Vagina (tissue), 2 donors: ENCODE measurements at places on chromosomes 2 and 18. TPM values are rescaled to one million over a fixed set of nuclear protein-coding genes. Genes with fewer than 3 reads are reported as not detected.

CHRND gene
- not detected for total RNA-seq

C1D gene
- total RNA-seq: 21.9 TPM

RESP18 gene
- total RNA-seq: not detected

OTX1 gene
- total RNA-seq: not detected

PDE1A gene
- total RNA-seq: 14.5 TPM

DSC1 gene
- 0.49 TPM for total RNA-seq

SLC14A1 gene
- total RNA-seq: 3.4 TPM

CD8B2 gene
- total RNA-seq: 0.74 TPM

GCG gene
- total RNA-seq: not detected

DUSP2 gene
- 14.0 TPM for total RNA-seq

SKOR2 gene
- not detected for total RNA-seq

DNA sequence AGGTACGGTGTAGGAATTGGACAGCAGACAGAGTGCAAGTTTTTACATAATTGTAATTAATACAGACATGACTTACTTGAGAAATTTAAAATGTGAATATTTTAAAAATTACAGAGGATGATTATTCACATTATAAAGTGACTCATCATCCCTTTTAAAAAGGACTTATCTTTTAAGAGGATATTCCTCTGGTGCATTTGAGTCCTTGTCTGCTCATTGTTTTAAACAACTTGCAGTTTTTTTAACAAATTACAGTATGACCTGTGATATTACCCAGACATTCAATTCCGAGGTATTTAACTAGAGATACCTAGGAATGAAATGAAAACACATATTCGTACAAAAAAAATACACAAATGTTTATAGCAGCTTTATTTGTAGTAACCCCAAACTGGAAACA lies 38.0 kb downstream of the SPTBN1 start:
- H3K36me3 ChIP-seq: no peaks in the 10 kb centered on the region
- peaks cover 48% of the 10 kb centered on the region for H3K4me1 ChIP-seq
- H3K27me3 ChIP-seq: no peaks in the 10 kb centered on the region
- H3K4me3 ChIP-seq: no peak overlapping the region
- no peak for DNase-seq
- no peak overlapping the region for H3K27ac ChIP-seq

GRCh38 chr2:133063775-133064174 lies 393.8 kb upstream of the LYPD1 start:
- no peaks in the 10 kb centered on the region for H3K36me3 ChIP-seq
- no peak overlapping the region for H3K27ac ChIP-seq
- no peaks in the 10 kb centered on the region for H3K27me3 ChIP-seq
- H3K4me3 ChIP-seq: no peak overlapping the region
- H3K4me1 ChIP-seq: no peaks in the 10 kb centered on the region
- DNase-seq: no peak

GRCh38 chr2:9462886-9463697 lies 11.3 kb upstream of the IAH1 start:
- H3K36me3 ChIP-seq: peaks cover 17% of the 10 kb centered on the region
- DNase-seq: no peak
- no peak overlapping the region for H3K4me3 ChIP-seq
- H3K27ac ChIP-seq: no peak overlapping the region

DNA sequence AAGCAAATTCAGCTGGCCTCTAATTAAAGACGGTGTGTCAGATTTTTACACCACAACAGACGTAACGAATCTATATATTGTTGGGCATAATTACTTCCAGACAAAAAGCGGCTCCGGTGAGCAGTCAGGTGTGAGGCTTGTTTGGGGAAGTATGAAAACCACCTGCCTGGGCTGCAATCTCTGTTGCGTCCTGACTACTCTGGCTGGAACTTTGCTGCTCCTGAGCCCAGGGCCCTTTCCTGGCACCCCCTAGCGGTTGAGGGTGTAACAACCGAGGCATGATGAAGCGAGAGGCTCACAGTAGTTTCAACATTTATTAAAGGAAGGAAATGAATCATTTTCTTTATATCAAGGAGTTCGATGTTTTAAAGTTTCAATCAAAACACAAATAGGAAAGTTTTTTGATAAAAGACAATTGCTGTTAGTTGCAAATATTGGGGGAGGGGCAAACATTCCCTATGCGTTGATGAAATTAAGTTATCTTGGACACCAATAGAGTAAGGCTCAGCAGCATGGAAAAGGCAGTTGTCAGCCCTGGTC lies 10.6 kb upstream of the ITGB6 start:
- no peak overlapping the region for H3K4me3 ChIP-seq
- no peak overlapping the region for H3K27ac ChIP-seq
- H3K36me3 ChIP-seq: no peaks in the 10 kb centered on the region
- no peak for DNase-seq

GRCh38 chr2:137924019-137924418 lies 40.3 kb upstream of the HNMT start:
- H3K27ac ChIP-seq: no peak overlapping the region
- no peaks in the 10 kb centered on the region for H3K36me3 ChIP-seq
- no peak for DNase-seq
- no peaks in the 10 kb centered on the region for H3K27me3 ChIP-seq
- no peaks in the 10 kb centered on the region for H3K4me1 ChIP-seq

GRCh38 chr2:65320042-65320725 lies 92.6 kb downstream of the ACTR2 start:
- H3K4me3 ChIP-seq: no peak overlapping the region
- peaks cover 4% of the 10 kb centered on the region for H3K36me3 ChIP-seq
- peak overlapping the region; percentile 20 for H3K27ac ChIP-seq
- peaks cover 34% of the 10 kb centered on the region for H3K4me1 ChIP-seq

GRCh38 chr2:238240757-238241711 lies 1.2 kb upstream of the HES6 start:
- H3K36me3 ChIP-seq: no peaks in the 10 kb centered on the region
- no peaks in the 10 kb centered on the region for H3K27me3 ChIP-seq
- H3K27ac ChIP-seq: no peak overlapping the region
- H3K4me3 ChIP-seq: peak overlapping the region; percentile 83
- no peak for DNase-seq
- peaks cover 14% of the 10 kb centered on the region for H3K4me1 ChIP-seq

DNA sequence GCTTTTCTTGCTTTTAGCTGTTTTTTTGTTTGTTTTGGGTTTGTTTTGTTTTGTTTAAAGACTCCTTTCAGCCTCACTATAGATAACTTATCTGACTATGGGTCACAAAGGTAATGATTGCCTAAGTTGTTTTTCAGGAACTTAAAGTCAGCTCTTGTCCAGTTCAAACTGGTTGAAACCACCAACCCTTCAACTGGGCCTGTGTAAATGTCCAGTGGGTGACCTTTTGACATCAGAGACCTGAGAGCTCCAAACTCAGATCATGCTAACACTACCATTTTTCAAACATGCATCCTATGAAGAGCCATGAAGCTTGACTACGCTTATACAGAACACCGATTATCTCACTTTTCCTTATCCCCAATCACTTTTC lies 144.6 kb upstream of the RMP24 start:
- H3K36me3 ChIP-seq: no peaks in the 10 kb centered on the region
- H3K27ac ChIP-seq: no peak overlapping the region
- no peak for DNase-seq
- no peak overlapping the region for H3K4me3 ChIP-seq
- no peaks in the 10 kb centered on the region for H3K27me3 ChIP-seq
- no peaks in the 10 kb centered on the region for H3K4me1 ChIP-seq

DNA sequence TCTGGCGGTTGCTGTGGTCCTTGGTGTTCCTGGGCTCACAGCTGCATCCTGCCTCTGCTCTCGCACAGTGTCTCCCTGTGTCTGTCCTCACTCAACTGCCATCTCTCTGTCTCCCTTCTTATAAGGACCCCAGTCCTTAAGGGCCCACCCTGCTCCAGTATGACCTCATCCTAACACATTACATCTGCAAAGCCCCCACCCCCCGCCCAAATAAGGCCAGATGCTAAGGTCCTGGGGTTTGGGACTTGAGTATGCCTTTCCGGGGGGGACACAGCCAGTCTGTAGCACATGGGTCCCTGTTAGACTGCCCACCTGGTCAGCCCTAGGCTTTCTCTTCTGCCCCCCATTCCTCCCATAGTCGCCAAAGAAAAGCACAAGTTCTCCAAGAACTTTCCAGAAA lies 40.7 kb downstream of the FER1L5 start:
- no peaks in the 10 kb centered on the region for H3K36me3 ChIP-seq
- H3K27me3 ChIP-seq: no peaks in the 10 kb centered on the region
- no peak overlapping the region for H3K27ac ChIP-seq
- H3K4me1 ChIP-seq: peaks cover 7% of the 10 kb centered on the region

- no peak for DNase-seq
- no peaks in the 10 kb centered on the region for H3K27me3 ChIP-seq
- H3K36me3 ChIP-seq: no peaks in the 10 kb centered on the region
- H3K4me3 ChIP-seq: no peak overlapping the region
- H3K4me1 ChIP-seq: no peaks in the 10 kb centered on the region
Observed at GRCh38 chr2:86825693-86826381, 35.1 kb upstream of the CD8A start.

DNA sequence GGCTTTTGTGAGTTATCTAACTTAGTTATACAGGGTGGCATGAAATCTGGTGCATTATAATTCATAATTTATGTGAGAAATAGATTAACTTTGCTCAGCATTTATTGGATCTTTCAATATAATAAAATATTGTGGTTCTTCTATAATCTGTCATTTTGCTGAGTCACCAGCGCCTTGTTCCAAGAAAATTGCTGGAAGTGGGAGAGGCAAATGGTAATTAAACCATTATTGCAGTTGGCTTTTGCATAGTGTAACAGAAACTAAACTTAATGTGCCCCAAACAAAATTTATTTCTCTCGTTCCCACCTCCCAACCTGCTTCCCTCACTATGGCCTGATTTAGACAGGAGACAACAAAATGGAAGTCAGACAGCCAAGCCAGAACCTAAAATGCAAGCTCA lies 146.3 kb downstream of the GALR1 start:
- H3K4me1 ChIP-seq: no peaks in the 10 kb centered on the region
- no peaks in the 10 kb centered on the region for H3K36me3 ChIP-seq
- no peaks in the 10 kb centered on the region for H3K27me3 ChIP-seq
- no peak overlapping the region for H3K27ac ChIP-seq
- H3K4me3 ChIP-seq: no peak overlapping the region

DNA sequence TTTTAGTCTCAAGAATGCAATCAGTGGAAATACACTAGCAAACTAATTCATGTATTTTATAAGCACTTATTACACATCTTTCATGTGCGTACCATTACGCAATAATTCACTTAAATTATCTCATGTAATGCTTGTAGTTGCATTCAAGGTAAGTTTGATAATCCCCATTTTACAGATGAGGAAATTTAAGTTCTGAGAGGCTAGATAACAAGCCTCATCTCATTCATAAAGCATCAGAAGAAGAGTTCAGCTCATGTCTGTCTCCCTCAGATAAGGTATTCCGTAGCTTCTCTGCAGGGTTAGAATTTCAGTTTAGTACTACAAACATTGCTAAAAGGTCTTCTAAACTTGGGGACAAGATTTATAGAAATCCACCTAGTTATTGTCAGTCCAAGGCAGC lies 47.8 kb downstream of the HNMT start:
- H3K36me3 ChIP-seq: no peaks in the 10 kb centered on the region
- no peaks in the 10 kb centered on the region for H3K4me1 ChIP-seq
- H3K27me3 ChIP-seq: no peaks in the 10 kb centered on the region

GRCh38 chr2:37361994-37362698 lies 17.7 kb downstream of the QPCT start:
- no peak overlapping the region for H3K4me3 ChIP-seq
- H3K27me3 ChIP-seq: no peaks in the 10 kb centered on the region
- no peaks in the 10 kb centered on the region for H3K4me1 ChIP-seq
- H3K27ac ChIP-seq: no peak overlapping the region

DNA sequence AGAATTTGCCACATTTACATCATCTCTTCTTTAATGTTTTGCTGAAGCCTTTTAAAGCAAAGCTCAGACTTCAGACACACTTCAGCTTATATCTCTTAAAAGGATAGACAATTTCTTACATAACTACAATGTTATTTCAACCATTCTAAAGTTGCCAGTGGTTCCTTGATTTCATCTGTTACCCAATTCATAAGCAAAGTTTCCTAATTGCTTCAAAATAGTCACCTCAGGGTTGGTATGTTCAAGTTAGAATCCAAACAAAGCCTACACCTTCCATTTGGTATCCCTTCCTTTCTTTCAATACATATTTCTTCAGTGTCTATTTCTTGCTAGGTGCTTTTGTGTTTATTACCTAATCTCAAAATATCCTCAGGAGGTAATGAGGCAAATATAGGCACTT lies 60.6 kb downstream of the ZNF385B start:
- H3K36me3 ChIP-seq: no peaks in the 10 kb centered on the region
- H3K27ac ChIP-seq: no peak overlapping the region
- DNase-seq: no peak
- H3K4me1 ChIP-seq: no peaks in the 10 kb centered on the region
- no peaks in the 10 kb centered on the region for H3K27me3 ChIP-seq

- no peak overlapping the region for H3K4me3 ChIP-seq
- H3K4me1 ChIP-seq: no peaks in the 10 kb centered on the region
- no peaks in the 10 kb centered on the region for H3K27me3 ChIP-seq
- H3K27ac ChIP-seq: no peak overlapping the region
- DNase-seq: peak; percentile 69
Observed at GRCh38 chr2:238080518-238080917, 19.6 kb upstream of the ESPNL start.

GRCh38 chr2:14737201-14737600 lies 104.7 kb downstream of the LRATD1 start:
- no peaks in the 10 kb centered on the region for H3K27me3 ChIP-seq
- no peak overlapping the region for H3K27ac ChIP-seq
- H3K36me3 ChIP-seq: no peaks in the 10 kb centered on the region
- H3K4me3 ChIP-seq: no peak overlapping the region
- DNase-seq: no peak

GRCh38 chr2:191797942-191798876 lies 48.7 kb downstream of the CAVIN2 start:
- H3K27ac ChIP-seq: no peak overlapping the region
- no peaks in the 10 kb centered on the region for H3K27me3 ChIP-seq

DNA sequence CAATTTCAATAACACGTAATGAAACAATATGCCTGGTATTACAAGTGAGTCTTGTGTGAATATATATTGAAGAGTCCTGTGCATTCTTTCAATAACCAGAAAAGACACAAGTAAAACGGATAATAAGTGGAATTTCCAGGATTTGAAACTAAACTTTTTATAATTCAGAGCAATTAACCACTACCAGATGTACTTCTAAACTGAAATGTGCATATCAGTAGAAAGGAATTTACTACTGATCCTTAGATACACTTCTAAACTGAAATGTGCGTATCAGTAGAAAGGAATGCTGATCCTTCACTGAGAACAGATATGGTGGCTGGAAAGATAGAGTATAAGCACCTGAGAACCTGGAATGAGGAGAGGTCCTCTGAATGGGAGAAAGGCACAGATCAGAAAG lies 470.9 kb upstream of the SPHKAP start:
- H3K27me3 ChIP-seq: no peaks in the 10 kb centered on the region
- H3K27ac ChIP-seq: no peak overlapping the region
- H3K4me1 ChIP-seq: no peaks in the 10 kb centered on the region
- no peaks in the 10 kb centered on the region for H3K36me3 ChIP-seq
- DNase-seq: no peak

- no peak overlapping the region for H3K4me3 ChIP-seq
- no peak for DNase-seq
- no peaks in the 10 kb centered on the region for H3K4me1 ChIP-seq
- no peak overlapping the region for H3K27ac ChIP-seq
Observed at GRCh38 chr18:45122506-45122905, 441.8 kb downstream of the SETBP1 start.
